Cardiac atrium fibroblast (primary cell): ENCODE measurements at places on chromosomes 7 and 10. TPM values are rescaled to one million over a fixed set of nuclear protein-coding genes. Genes with fewer than 3 reads are reported as not detected.

The SLC13A4 gene
- not detected in 2 replicates for total RNA-seq

The AKR1C4 gene
- not detected in 2 replicates for total RNA-seq

The WEE2 gene
- total RNA-seq, result not detected in 2 replicates

The PLEKHS1 gene
- total RNA-seq, result not detected in 2 replicates

The WNT2 gene
- total RNA-seq, result not detected in 2 replicates

The FOXP2 gene
- total RNA-seq, result 0.16 TPM in 1 of 2 replicates, not detected in the other
